ENCODE measurements at places on chromosomes 11 and 22.
A peak's percentile ranks its signal among the peaks of the same experiment; 100 is the strongest.

DNA sequence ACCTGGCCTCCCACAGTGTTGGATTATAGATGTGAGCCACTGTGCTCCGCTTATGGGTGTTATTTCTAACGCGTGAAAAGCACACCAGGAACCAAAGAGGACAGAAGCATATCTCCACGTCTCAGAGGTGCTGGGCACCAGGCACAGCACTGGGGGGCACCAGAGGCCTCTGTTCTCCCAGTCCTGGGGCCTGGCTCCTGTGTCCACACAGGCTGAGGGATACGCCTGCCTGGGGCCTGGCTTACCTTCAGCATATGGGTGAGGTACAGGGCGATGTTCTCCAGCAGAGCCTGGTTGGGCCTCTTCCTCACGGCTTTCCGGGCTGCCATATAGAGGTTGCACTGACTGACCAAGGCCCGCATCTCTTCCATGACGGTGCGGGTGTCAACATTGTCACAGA, 24.7 kb upstream of the NAP1L4 start:
- DNase-seq: no peak

GRCh38 chr11:125886997-125887372, 483 bp upstream of the HYLS1 start:
- DNase-seq: peak; percentile 25

DNA sequence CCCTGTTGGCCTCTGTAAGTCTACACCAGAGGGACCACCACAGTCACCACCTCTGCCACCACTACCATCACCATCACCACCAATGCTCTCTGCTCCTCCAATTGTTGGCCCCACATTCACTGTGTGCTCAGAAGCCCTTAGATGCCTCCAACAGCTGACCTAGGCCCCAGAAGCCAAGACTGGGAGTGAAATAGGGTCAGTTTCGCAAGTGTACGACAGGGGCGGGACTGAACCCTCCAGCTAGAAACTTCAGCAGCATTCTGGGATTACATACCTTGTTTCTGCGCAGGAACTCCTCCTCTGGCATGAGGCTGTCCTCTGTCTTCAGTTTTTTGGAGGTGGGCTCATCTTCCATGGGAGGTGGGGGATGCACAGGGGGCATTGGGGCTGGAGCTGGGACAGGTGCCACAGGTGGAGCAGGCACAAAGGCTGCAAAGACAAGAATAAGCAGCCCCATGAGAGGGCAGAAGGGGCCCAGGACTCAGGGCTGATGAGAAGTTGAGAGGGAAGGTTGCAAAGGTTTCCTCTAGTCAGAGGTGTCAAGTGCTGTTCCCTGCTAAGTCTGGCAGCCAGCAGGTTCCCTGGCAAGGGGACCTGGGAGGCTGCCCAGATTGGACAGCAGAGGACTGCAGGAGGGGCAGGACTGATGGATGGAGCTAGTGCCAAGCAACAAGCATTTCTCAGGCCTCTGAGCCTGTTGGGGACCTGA, 10.2 kb upstream of the TBC1D10A start:
- no peak for DNase-seq

GRCh38 chr11:101860696-101861427, 53.9 kb upstream of the CEP126 start:
- DNase-seq: peak; percentile 17

Data from CD4-positive, alpha-beta T cell treated with Interleukin-6 at 100 ng/mL for 8 hours (primary cell).